ENCODE measurements at places on chromosomes 13 and 19.
A peak's percentile ranks its signal among the peaks of the same experiment; 100 is the strongest.

DNA sequence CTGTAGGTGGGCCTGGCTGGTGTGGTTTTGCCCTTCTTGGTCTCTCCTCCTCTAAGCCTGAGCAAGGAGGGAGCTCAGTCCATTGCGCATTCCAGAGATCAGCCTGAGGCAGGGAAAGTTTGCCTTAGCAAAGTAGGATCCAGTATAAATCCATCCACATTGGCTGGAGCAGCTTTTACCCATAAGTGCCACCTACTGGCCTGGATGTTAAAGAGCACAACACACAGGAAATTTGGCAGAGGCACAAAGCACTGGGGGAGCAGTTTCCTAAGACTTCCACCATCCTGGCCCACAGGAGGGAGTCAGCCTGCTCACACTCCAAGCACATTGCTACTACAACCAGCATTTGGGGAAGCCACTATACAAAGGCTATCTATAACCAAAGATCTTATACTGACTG is 1124.2 kb downstream of the SLITRK1 start:
- no peak for DNase-seq

DNA sequence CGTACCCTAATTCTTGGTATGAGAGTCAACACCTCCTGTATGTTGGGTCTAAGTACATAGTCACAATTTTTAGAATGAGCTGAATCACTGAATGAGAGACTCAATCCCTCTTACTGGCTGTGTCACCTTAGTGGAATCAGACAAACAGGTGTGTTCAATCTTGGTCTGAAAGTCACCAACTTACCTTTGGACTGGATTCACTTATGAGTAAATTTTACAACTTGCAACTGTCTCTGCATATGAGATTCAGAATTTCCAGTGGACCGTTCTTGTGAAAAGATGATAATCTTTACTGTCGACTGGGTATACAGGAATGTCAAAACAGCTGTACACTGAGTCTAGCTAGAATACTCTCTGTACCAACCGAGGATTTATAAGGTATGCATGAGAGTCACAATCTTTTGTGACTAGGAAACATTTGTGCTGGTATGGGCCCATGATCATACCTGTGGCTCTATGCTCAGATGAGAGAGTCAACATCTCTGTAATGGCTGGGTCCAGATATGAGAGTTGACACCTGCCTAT is 5.9 kb upstream of the ZNF91 start:
- DNase-seq = no peak

DNA sequence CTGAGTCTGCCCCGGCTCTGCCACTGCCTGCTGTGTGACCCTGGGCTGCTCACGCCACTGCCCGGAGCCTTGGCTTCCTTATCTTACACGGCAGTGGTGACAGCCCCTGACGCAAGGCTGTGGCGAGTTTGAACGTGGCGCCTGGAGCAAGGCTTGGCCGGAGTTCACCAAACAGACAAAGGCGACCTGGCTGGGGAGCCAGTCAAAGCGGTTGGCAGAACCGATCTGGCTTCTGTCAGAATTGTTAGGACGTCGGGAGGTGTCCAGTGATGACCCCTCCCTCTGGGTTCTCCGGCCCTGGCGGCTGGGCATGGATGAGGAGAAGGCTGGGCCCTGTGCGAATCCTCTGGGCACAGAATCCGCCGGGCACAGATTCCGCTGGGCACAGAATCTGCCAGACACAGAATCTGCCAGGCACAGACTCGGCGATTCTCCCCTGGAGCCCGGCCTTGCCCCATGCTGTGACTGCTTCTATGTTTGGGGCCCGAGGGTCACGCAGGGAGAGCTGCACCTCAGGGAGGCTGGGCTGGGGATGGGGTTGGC is 11.7 kb upstream of the TMEM255B start:
- DNase-seq = no peak

- DNase-seq = no peak
These were observed 5.1 kb downstream of the ZNF507 start for GRCh38 chr19:32350471-32350865.

DNA sequence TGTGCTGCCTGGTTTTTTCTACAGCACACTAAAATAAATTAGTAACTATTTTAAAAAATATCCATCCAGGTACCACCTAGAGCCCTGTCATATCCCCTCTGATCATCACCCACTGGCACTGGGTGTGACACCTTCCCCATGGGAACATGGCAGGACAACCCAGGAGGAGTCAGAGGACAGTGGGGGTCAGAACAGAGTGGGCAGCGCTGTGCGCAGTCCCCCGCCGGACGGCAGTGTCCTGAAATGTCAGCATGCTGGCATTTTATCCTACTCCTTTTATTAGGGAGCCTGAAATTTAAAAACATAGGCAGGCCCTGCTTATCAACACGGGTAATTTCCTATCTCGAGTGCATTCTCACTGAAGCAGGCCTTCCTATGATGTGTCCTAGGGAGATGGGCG is 42.1 kb upstream of the GAS6 start:
- DNase-seq = no peak

DNA sequence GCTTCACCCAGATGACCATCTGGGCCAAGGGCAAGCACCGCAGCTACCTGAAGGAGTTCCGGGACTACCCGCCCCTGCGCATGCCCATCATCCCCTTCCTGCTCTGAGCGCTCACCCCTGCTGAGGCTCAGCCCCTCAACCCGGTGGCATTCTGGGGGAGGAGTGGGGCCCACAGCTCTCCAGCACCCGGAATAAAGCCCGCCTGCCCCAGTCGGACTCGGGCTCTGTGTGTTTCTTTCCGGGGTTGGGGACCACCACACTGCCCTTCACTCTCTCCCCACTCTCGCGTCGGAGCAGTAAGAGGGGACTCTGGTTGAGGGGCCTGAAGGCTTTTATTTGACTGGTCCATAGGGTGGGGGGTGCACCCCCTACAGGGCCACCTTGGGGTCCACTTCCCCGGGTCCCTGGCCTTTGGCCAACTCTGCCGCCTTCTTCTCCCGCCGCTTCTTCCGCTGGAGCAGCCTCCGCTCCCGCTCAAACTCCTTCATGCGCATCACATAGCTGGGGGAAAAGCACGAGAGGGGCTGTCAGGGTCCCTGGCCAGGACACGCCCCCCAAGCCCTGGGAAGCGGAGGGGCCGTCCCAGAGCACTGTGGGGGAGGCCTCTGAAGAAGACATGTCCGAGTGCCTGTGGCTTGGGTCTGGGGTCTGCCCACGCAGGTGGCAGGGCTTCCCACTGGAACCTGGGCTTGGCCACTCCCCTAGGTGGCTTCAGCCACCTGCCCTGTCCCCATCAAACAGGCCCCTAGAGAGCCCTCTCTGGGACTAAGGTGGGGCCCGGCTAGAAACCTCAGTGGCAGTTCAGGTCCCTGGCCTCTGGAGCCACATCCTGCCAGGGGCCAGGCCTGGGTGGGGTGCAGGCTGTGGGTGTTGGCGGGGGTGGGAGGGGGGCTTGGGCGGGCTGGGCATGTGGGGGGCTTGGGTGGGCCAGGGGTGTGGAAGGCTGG is 5.8 kb downstream of the NDUFB7 start:
- no peak for DNase-seq

DNA sequence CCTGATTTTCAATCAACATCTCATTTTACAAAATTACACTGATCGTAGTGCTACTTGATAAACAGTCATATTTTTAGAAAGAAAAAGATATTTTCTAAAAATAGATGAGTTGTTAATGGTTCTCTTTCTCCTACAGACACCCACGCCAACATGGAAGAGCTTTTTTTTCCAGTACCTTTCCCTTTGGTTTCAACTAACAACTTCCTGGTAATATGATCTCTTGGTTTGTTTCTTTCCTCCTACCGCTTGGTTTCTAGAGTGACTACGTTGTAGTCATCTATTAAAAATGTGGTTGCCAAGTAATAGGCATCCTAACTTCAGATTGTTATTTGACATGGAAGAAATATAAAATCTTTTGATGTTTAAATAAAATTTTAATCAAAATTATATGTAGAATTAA is 189.0 kb downstream of the LACC1 start:
- DNase-seq = no peak

DNA sequence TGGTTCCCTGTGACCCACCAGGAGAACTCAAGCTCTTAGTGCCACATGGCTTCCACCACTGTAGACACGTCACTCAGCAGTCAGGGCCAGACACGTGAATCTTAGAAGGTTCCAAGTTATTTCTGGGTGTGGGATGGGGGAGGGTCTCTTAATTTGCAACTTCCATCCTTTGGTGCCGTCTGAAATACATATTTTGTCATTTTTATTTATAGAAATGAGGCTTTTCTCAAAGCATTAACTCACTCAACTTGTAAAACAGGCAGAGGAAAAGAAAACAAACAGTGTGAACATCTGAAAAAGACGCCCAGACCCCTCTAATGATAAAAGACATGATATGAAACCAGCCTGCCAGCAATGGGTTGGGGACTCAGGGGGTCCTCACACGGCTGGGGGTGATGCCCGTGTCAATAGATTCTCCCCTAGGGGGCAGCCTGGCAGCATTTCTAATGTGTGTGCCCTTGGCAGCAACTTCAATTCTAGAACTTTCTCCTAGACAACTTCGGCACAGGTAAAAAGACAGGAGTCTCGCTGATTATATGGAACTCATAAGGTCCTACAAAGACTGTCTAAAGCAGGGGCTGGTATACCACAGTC is 15.4 kb downstream of the PIP5K1C start:
- DNase-seq = no peak

DNA sequence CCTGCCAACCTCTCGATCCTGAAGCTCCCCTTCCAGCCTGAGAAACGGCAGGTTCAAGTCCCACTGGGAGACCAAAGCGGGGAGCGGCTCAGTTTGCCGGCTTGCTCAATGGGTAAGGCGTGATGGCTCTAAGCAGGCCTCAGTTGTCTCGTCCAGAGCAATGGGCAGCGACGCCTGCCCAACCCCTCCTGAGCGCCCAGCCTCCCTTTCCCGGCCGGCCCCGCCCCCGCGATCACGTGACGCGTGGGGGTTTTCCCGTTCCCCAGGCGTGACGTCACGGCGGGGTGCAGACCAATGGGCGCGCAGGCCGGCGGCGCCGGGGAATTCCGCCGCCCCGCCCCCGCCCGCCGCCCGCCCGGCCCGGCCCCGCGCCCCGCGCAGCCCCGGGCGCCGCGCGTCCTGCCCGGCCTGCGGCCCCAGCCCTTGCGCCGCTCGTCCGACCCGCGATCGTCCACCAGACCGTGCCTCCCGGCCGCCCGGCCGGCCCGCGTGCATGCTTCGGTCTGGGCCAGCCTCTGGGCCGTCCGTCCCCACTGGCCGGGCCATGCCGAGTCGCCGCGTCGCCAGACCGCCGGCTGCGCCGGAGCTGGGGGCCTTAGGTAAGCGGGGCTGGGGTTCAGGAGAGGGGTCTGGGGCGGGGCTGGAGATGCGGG is at the start of gene RELB:
RELB (plus strand) TSS at position 378 of the 653 bp plus-strand sequence; CDS start at position 494, 116 bp downstream.
- DNase-seq = peak; percentile 70

Measured in NCI-H2227 treated with DMSO at 0.1 percent for 48 hours (cell line).